ENCODE measurements at places on chromosomes 12 and 14.

GRCh38 chr12:13241833-13242488, 45.4 kb downstream of the EMP1 start:
- no peak for DNase-seq

- no peak for DNase-seq
Observed at GRCh38 chr14:87967496-87967895, 25.5 kb downstream of the GALC start.

DNA sequence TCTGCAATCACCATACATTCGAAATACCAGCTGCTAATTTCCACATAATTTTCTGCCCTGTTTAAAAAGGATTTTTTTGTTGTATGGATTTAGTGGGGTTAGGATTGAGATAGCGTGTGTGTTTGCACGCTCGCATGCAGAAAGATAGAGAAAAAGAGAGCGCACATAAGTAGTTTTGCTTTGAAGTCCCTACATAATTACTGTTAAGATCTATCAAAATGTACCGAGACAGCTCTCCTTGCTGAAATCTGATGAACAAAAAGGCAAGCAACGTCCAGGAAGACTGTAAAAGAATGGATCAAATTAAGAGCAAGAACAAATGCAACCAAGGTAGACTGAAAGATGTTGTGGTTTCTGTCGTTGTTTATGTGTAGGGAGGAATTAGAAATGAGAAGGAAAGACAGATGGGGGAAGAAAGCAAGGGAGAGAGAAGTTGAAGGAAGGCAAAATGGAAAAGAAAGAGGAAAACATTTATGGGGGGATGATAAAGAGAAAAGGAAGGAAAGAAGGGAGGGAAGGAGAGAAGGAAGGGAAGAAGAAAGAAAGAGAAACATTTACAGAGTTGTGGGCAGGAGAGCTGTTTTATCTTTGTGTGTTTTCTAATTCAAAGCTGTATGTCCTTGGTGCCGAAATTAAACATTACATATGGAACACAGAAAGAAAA, 522.3 kb downstream of the MED13L start:
- DNase-seq: no peak

DNA sequence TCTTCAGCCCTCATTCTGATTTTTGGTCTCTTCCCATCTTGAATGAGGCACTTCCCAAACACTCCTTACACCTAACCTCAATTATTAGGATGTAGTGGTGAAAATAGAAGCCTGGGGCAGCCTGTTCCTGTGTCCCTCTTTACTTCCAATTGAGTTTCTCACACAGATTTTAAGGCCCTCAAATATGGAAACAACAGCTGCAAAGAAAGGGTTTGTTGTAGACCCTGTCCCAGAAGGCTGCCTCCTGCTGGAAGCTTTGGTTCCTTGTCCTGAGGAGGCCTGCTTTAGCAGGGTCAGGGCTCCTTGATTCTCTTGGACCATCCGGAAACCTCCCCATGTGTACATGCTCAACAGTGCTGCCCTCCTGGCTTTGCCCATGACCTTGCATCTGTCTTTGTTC, 101.3 kb downstream of the TGFB3 start:
- DNase-seq: no peak

GRCh38 chr12:2359725-2360629, 307.2 kb downstream of the CACNA1C start:
- DNase-seq: no peak

- DNase-seq: no peak
Observed at GRCh38 chr14:36518586-36519430, 1.2 kb downstream of the NKX2-1 start.

GRCh38 chr12:80704420-80704819, 3.0 kb upstream of the MYF6 start:
- DNase-seq: no peak

GRCh38 chr12:108641446-108642268, 8.0 kb upstream of the SELPLG start:
- no peak for DNase-seq

GRCh38 chr14:54646626-54647025, 79.7 kb downstream of the SAMD4A start:
- DNase-seq: no peak
